ENCODE measurements at places on chromosomes 3 and 15. TPM values are rescaled to one million over a fixed set of nuclear protein-coding genes. Genes with fewer than 3 reads are reported as not detected.

GRCh38 chr3:126550488-126551051 lies 8.2 kb downstream of the C3orf22 start:
- H3K36me3 ChIP-seq, result no peaks in the 10 kb centered on the region
- H3K4me3 ChIP-seq, result no peak overlapping the region
- no peak overlapping the region for H3K27ac ChIP-seq
- H3K27me3 ChIP-seq, result peaks cover 10% of the 10 kb centered on the region

DNA sequence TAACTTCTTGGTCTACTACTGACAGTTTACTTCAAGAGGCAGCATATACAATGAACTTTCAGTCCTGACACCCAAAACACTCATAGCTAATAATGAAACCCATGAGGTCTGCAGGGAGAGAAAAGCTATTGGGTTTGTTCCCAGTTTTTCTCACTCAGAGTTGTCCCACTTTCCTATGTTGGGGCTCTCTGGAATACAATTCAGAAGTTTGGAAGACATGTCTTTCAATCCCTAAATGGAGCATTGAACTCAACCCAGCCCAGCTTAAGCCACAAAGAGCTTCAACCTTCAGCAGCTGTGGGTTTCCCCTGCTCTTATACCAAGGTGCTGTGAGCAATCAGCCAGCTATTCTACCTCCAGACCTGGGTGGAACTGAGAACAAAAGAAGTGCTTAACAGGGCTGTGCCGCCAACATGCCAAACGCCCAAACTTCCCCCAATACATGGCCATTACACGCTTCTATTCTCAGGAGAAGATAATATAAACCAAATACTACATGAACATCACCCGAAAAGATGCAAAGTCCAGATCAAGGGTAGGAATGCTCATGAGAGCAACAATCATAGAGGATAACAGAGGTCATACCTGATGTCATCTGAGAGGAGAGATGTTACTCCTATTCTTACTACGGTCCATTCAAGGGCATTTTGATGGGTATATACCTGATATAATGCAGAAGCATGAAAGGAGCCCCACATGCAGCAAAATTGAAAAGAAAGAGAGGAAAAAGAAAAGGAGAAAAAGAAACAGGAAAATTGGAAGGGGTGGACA lies 131.2 kb upstream of the TGFBR2 start:
- peak overlapping the region; percentile 75 for H3K27ac ChIP-seq
- DNase-seq, result no peak
- peaks cover 2% of the 10 kb centered on the region for H3K36me3 ChIP-seq
- H3K4me1 ChIP-seq, result peaks cover 76% of the 10 kb centered on the region
- no peaks in the 10 kb centered on the region for H3K27me3 ChIP-seq
- peak overlapping the region; percentile 54 for H3K4me3 ChIP-seq

DNA sequence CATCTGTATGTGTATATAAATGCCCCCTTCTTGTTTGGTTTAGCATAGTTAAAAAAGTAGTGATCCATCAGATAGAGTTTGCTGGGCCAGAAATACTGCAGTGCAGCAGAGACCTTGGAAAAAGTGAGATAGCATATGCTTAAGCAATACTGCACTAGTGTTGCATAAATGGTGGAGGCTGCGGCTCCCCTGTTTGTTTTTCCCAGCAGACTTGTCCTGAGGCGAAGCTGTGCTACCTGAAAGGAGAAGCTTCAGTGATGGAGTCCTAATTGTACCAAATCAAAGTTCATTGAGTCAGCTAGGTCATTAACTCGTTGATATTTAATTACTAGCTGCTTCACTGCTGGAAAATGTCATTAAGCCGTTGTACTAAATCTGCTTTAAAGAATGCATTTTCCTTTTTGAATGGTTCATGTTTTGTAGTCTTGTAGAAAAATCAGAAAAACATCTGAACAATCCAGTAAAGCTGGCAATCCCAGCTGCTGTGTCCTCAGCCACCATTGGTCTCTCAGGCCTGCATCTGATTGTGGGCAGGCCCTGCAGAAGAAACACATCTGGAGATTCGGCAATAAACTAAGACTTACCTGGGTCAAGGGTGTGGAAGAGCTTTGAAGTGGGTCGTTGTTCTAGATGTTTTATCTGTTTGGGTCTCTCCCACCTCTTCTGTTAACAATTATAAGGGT lies 169.6 kb downstream of the B3GALNT1 start:
- peaks cover 3% of the 10 kb centered on the region for H3K27me3 ChIP-seq
- no peak overlapping the region for H3K27ac ChIP-seq
- H3K4me3 ChIP-seq, result no peak overlapping the region
- H3K36me3 ChIP-seq, result no peaks in the 10 kb centered on the region
- no peak for DNase-seq

- peaks cover 16% of the 10 kb centered on the region for H3K4me1 ChIP-seq
- no peak overlapping the region for H3K4me3 ChIP-seq
- DNase-seq, result no peak
- H3K27ac ChIP-seq, result no peak overlapping the region
- peaks cover 4% of the 10 kb centered on the region for H3K36me3 ChIP-seq
These were observed 88.7 kb downstream of the CBLB start for GRCh38 chr3:105780107-105780506.

The RTP4 gene
- total RNA-seq, result 9.0 TPM

GRCh38 chr3:60759439-60759838 lies 491.8 kb downstream of the FHIT start:
- no peak overlapping the region for H3K4me3 ChIP-seq
- no peaks in the 10 kb centered on the region for H3K27me3 ChIP-seq
- no peak for DNase-seq
- no peaks in the 10 kb centered on the region for H3K36me3 ChIP-seq
- H3K27ac ChIP-seq, result no peak overlapping the region

GRCh38 chr15:38562278-38562677 lies 2.3 kb downstream of the RASGRP1 start:
- H3K27me3 ChIP-seq, result no peaks in the 10 kb centered on the region
- no peak for DNase-seq
- peaks cover 37% of the 10 kb centered on the region for H3K36me3 ChIP-seq
- H3K4me1 ChIP-seq, result peaks cover 65% of the 10 kb centered on the region
- H3K4me3 ChIP-seq, result peak overlapping the region; percentile 90
- peak overlapping the region; percentile 59 for H3K27ac ChIP-seq

GRCh38 chr3:90092994-90093393 lies 985.6 kb downstream of the EPHA3 start:
- H3K27me3 ChIP-seq, result no peaks in the 10 kb centered on the region
- no peaks in the 10 kb centered on the region for H3K36me3 ChIP-seq
- no peaks in the 10 kb centered on the region for H3K4me1 ChIP-seq
- H3K27ac ChIP-seq, result no peak overlapping the region
- no peak overlapping the region for H3K4me3 ChIP-seq
- DNase-seq, result no peak

The SEMA6D gene
- not detected for total RNA-seq

The PML gene
- 62.4 TPM for total RNA-seq

GRCh38 chr15:90054618-90055097 lies 47.6 kb downstream of the IDH2 start:
- no peaks in the 10 kb centered on the region for H3K36me3 ChIP-seq
- H3K4me3 ChIP-seq, result no peak overlapping the region
- H3K27ac ChIP-seq, result no peak overlapping the region

GRCh38 chr15:26635614-26636013 lies 137.3 kb downstream of the GABRB3 start:
- no peaks in the 10 kb centered on the region for H3K4me1 ChIP-seq
- H3K4me3 ChIP-seq, result no peak overlapping the region
- DNase-seq, result no peak
- no peaks in the 10 kb centered on the region for H3K27me3 ChIP-seq
- no peaks in the 10 kb centered on the region for H3K36me3 ChIP-seq

The PDZRN3 gene
- not detected for total RNA-seq

DNA sequence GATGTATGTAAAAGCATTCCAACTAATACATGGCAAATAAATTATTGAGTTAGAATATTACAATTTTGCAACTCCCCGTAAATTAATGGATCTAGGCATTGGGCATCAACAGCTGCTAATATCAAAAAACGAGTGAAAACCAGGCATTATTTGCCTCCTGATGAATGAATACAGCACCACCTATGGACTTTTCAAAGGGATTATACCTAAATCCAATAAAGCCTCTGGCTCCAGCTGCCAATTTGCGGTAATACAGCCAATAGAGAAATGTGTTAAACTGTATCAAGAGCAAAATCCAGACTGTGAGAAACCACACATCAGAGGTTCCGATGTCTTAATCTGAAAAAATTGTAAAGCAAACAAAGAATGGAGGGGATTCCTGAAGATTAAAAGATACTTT lies 16.3 kb upstream of the A4GNT start:
- H3K36me3 ChIP-seq, result no peaks in the 10 kb centered on the region
- H3K27me3 ChIP-seq, result peaks cover 1% of the 10 kb centered on the region
- no peak overlapping the region for H3K27ac ChIP-seq
- no peaks in the 10 kb centered on the region for H3K4me1 ChIP-seq
- H3K4me3 ChIP-seq, result no peak overlapping the region

DNA sequence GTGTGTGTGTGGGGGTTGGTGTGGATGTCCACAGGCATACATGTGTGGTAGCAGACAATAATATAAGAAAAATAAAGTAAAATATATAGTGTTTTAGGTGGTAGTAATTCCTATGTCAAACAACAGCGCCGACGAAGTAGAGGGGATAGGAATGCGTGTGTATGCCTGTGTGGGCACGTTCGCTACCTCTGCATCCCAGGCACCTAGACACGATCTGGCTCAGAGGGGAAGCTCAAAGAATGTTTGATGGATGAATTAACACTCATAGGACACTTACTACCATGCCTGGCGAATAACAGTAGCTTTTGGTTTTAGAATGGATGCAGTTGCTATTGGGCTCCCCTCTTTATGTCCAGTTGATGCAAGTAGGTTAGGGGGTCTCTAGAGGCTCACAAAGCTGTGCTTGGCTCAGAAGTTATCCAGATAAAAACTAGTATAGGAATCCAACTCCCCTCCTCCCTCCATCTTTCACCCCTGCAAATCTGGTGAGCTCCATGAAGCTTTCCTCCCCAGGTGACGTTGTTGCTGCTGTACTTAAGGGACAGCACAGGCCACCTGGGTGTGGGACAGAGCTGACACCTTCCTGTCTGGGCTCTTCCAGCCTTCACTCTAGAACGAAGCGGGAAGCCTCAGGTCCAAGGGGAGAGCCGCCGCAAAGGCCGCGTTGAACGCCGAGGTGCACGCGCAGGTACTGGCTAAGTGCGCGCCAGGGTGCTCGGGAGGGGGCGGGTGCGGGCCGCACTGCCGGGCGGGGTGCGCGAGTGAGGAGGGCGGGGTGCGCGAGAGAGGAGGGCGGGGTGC lies 192.6 kb upstream of the LYSMD4 start:
- no peaks in the 10 kb centered on the region for H3K36me3 ChIP-seq
- H3K4me3 ChIP-seq, result peak overlapping the region; percentile 83
- H3K27ac ChIP-seq, result peak overlapping the region; percentile 74
- H3K4me1 ChIP-seq, result peaks cover 16% of the 10 kb centered on the region
- peaks cover 6% of the 10 kb centered on the region for H3K27me3 ChIP-seq

- H3K36me3 ChIP-seq, result peaks cover 63% of the 10 kb centered on the region
- H3K27me3 ChIP-seq, result no peaks in the 10 kb centered on the region
- H3K4me1 ChIP-seq, result peaks cover 9% of the 10 kb centered on the region
- no peak overlapping the region for H3K4me3 ChIP-seq
- no peak for DNase-seq
These were observed 12.9 kb downstream of the SNX4 start for GRCh38 chr3:125507128-125507527.

GRCh38 chr15:83108266-83109219 lies 1.1 kb downstream of the TM6SF1 start:
- DNase-seq, result peak; percentile 26
- H3K4me3 ChIP-seq, result peak overlapping the region; percentile 87
- H3K36me3 ChIP-seq, result no peaks in the 10 kb centered on the region
- peaks cover 20% of the 10 kb centered on the region for H3K4me1 ChIP-seq

The DPPA2 gene
- total RNA-seq, result not detected

- H3K27ac ChIP-seq, result no peak overlapping the region
- no peaks in the 10 kb centered on the region for H3K36me3 ChIP-seq
- no peak for DNase-seq
- no peak overlapping the region for H3K4me3 ChIP-seq
These were observed 15.6 kb upstream of the KY start for GRCh38 chr3:134666466-134666865.

The LDHAL6B gene
- total RNA-seq, result not detected

The TRIM42 gene
- not detected for total RNA-seq

- no peak overlapping the region for H3K4me3 ChIP-seq
- DNase-seq, result no peak
- H3K4me1 ChIP-seq, result peaks cover 24% of the 10 kb centered on the region
- no peak overlapping the region for H3K27ac ChIP-seq
- peaks cover 15% of the 10 kb centered on the region for H3K36me3 ChIP-seq
These were observed 21.8 kb downstream of the METTL6 start for GRCh38 chr3:15405448-15406050.

DNA sequence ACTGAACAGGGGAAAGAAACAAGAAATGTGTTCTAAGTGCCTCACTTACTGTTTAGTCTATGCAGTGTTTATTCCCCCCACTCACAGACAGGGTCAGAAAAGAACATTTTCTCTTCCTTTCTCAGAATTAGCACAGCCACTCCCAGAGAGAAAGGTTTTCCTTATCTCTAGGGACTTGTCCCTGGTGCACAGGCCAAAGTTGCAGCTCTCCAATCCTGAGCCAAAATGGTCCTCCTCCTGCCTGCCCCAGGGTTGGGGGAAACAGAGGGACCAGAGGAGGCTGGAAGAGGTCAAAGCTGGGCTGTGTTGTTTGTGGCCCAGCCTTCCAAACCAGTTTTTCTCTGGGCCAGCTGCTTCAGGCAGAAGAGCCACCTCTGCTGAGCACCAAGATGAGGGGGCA lies 12.0 kb downstream of the RAB6B start:
- H3K4me1 ChIP-seq, result no peaks in the 10 kb centered on the region
- no peaks in the 10 kb centered on the region for H3K36me3 ChIP-seq
- no peak for DNase-seq
- peaks cover 14% of the 10 kb centered on the region for H3K27me3 ChIP-seq
- H3K4me3 ChIP-seq, result no peak overlapping the region

The FYCO1 gene
- total RNA-seq, result 14.9 TPM

The GATM gene
- 15.7 TPM for total RNA-seq

- H3K27me3 ChIP-seq, result no peaks in the 10 kb centered on the region
- H3K27ac ChIP-seq, result no peak overlapping the region
These were observed 106.3 kb downstream of the PDCD6IP start for GRCh38 chr3:33904730-33905129.

DNA sequence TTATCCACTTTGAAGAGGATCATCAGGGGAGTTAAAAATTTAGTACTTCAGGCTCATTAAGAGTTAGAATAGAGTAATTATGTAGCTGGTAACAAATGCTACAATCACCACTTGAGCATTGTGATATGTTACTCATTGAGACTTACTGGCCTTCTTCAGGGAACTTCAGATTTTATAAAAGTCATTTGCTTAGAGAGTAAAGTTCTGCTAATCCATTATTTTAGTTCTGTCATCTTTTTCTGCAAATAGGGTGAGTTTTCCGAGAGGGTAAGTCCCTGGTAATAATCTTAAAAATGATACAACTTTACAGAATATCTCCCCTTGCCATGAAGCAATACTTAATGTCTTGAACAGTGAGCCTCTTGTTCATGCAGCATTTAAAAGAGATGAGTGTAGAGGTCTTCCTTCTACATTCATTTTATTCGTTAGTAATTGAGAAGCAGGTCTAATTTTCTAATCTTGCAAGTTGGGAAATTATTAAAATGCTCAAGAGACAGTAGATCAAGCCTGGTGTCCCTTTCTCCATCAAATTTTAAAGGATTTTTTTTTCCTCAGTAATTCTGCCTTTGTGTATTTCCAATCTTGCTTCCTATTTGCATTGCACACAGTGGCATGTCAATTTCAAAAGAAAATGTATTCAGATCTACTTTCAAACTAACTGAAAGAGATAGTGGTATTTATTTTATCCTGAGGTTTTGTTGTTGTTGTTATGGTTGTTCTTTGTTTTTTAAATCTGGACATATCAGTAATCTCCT lies 52.6 kb downstream of the MBNL1 start:
- H3K27ac ChIP-seq, result peak overlapping the region; percentile 18
- H3K27me3 ChIP-seq, result no peaks in the 10 kb centered on the region
- DNase-seq, result no peak
- H3K4me3 ChIP-seq, result no peak overlapping the region
- H3K36me3 ChIP-seq, result peaks cover 60% of the 10 kb centered on the region

The GOLGA8T gene
- total RNA-seq, result not detected
